Inflammatory macrophage treated with lipopolysaccharide for 4 hours (primary cell): ENCODE measurements at places on chromosomes 5 and 9.

DNA sequence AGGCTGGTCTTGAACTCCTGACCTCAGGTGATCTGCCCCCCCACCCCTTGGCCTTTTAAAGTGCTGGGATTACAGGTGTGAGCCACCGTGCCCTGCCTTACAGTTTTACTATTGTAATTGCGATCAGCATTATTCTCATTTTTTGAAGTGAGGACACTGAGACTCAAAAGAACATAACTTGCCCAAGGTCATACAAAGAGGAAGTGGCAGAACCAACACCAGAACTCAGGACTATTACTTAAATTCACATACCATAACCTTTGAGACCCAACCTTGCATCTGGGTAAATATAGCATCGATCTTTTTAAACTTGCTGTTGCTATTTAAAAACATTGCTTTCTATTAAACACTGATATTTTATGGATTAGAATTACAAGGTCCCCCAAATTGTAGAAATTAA is 54.2 kb downstream of the FOXI1 start:
- DNase-seq = no peak

- DNase-seq = no peak
Observed at GRCh38 chr5:80958616-80959015, 1.5 kb upstream of the RASGRF2 start.

DNA sequence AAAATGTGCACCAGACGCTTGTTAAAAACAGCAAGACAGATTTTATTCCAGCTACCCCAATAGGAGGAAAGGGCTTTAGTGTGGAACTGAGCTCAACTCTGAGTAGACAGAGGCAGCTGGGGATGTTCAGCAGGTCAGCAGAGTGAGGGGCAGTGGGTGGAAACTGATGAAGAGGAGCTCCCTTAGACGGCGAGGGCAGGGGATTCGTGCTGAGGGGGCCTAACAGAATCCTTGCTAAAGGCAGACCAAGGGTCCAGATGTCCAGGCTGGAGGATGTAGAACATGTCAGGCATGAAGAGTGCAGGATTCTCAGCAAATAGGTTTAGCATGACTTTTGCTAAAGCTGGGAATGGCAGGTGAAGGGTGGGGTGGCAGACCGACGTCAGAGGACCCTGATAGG is 71.9 kb upstream of the OLFM1 start:
- no peak for DNase-seq

GRCh38 chr9:11595756-11596155 is 983.0 kb upstream of the PTPRD start:
- DNase-seq = no peak

GRCh38 chr9:132099741-132100407 is 20.2 kb upstream of the MED27 start:
- DNase-seq = no peak
